Activated CD4-positive, alpha-beta T cell treated with anti-CD3 and anti-CD28 coated beads, Interleukin-2, amount 50 U/mL, for 48 hours (primary cell): ENCODE measurements at places on chromosomes 2 and 18.

DNA sequence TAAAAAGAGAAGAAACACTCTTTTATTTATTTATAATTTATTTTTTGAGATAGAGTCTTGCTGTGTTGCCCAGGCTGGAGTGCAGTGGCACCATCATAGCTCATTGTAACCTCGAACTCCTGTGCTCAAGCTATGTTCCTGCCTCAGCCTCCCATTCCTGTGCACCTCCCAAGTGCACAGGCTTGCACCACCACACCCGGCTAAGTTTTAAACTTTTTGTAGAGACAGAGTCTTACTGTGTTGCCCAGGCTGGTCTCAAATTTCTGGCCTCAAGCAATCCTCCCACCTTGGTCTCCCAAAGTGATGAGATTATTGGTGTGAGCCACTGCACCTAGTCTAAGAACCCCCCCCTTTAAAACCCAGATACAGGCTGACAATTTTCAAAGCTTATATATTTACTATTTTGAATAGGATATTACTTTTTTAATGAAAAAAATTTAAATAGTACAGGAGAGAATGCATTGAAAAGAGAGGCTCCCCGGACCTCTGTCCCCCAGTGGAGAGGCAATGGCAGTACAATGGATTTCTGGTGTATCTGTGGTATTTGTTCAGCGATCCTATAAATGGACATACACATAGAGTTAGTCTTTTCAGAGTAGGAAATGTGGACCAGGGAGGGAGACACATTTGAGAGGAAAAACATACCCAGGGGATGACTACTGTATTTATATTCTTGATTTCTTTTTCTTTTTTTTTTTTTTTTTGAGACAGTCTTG lies 48.1 kb upstream of the CNOT11 start:
- DNase-seq = no peak

GRCh38 chr2:133532919-133533318 lies 35.3 kb downstream of the NCKAP5 start:
- no peak for DNase-seq

GRCh38 chr2:146461068-146461467 lies 1383.8 kb upstream of the ACVR2A start:
- DNase-seq = no peak

DNA sequence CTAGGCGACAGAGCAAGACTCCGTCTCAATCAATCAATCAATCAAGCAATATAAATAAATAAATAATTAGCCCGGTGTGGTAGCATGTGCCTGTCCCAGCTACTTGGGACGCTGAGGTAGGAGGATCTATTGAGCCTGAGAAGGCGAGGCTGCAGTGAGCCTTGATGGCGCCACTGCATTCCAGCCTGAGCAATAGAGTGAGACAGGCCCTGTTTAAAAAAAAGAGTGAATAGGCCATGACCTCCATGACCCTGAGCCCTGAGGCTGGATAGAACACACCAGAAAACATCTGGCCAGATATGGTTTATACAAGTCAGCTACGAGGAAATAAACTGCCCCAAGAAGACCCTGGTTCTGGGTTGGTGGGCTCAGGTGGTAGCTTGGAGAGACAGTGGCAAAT lies 20.4 kb upstream of the SEMA4C start:
- DNase-seq = no peak

DNA sequence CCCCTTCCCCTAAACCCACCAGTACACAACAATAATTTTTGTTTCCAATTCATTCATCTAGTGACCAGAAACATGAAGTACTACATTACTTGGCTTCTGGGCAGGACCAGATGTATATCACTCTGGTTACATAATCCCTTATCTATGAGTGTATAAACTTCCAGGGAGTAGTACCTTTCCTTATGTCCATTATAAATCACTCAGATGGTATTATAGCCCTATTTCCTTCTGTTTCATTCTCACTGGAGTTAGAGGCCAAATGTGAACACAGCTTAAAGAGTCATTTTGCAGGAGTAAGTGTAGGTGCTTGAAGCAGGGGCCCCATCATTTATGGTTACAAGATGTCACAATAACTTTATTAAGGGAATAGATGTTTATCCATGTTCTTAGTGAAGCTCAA lies 894.4 kb upstream of the NXPH2 start:
- no peak for DNase-seq

GRCh38 chr2:60948926-60949579 lies 67.7 kb downstream of the REL start:
- DNase-seq = no peak

GRCh38 chr2:6810961-6811360 lies 54.7 kb downstream of the CMPK2 start:
- DNase-seq = no peak

DNA sequence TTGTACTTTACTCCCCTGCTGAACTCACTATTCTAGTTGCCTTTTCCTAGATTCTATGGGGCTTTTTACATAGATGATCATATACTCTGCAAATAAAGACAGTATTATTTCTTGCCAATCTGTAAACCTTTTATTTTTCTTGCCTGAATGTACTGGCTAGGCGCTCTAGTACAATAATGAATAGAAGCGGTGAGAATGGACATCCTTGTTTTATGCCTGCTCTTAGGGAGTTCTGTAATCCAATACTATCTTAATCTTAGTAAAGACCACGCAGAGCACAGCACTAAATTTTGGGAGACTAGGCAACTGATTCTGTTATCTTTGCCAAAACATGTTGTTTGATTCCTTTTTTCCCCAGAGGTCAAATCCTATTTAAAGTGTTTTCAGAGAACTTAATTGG lies 7.0 kb downstream of the KRCC1 start:
- DNase-seq = no peak

- no peak for DNase-seq
These were observed 8.3 kb downstream of the ZCCHC2 start for GRCh38 chr18:62531078-62531477.

- DNase-seq = no peak
These were observed 5.0 kb upstream of the TET3 start for GRCh38 chr2:73979686-73980085.

GRCh38 chr2:172323861-172324597 lies 103.4 kb upstream of the ITGA6 start:
- DNase-seq = no peak

- no peak for DNase-seq
These were observed 72.2 kb upstream of the B3GNT7 start for GRCh38 chr2:231323316-231323715.

DNA sequence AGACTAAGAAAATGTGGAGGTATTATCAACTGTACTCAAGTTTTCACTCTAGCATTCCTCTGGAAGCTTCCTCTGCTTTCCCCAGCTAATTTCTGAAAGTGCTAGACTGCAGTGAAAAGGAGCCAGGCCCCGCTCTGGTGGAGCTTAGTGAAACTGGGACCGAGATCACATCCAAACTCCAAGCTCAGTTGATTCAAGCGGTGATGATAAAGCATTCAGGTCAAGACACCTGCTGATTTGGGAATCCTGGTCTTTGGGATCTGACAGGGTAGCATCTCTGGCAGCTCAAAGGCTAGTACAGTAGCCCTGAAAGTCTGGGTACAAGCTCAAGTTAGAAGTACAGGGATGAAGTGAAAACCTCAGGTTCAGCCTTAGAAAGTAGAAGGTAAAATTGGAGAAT lies 120.2 kb upstream of the CRIM1 start:
- DNase-seq = no peak

DNA sequence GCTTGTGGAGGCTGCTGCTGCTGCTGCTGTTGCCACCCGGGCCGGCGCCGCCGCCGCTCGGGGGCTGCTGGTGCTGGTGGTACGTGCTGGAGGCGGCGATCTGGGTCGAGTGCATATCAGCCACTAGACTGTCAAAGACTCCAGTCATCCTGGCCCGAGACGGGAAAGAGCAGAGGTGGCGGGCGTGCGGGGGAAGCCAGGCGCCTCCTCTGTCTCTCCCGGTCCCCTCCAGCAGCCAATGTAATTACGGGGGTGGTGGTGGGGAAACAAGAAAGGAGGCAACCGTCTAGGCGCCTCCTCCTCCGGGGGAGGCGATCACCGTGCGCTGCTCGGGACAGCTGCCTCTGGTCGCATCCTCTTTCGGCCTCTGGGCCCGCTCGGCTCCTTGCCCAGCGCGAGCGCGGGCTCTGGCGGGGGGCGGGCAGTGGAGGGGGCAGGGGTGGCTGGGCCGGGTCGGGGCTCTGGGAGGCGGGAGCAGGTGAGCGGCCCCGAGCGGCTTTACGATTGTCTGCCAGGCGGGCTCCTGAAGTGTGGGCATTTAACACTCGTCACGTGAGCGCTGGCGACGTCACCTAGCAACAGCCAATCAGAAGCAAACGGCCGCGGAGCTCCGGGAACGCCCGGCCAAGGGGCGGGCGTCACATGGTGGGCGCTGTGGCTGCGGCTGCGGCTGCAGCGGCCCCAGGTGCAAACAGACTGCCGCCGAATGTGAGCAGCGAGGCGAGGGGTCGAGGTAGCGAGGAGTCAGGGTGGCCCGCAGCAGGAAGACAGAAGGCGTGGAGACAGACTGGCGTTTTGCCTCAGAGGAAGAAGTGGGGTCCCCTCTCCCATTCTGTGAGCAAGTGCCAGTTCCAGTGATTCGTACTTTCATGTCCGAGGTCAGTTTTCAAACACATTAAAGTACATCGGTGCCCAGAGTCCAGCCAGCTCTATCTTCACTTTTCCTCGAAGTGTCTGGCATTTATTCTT lies at the start of gene DLX2:
TSS of gene DLX2 (minus strand) at position 510 of the 969 bp plus-strand sequence. CDS start at position 148, 362 bp downstream.
- peak; percentile 76 for DNase-seq

GRCh38 chr2:11314487-11314886 lies 29.9 kb downstream of the ROCK2 start:
- no peak for DNase-seq

- DNase-seq = no peak
These were observed 310.4 kb upstream of the SYT4 start for GRCh38 chr18:43587538-43588153.

DNA sequence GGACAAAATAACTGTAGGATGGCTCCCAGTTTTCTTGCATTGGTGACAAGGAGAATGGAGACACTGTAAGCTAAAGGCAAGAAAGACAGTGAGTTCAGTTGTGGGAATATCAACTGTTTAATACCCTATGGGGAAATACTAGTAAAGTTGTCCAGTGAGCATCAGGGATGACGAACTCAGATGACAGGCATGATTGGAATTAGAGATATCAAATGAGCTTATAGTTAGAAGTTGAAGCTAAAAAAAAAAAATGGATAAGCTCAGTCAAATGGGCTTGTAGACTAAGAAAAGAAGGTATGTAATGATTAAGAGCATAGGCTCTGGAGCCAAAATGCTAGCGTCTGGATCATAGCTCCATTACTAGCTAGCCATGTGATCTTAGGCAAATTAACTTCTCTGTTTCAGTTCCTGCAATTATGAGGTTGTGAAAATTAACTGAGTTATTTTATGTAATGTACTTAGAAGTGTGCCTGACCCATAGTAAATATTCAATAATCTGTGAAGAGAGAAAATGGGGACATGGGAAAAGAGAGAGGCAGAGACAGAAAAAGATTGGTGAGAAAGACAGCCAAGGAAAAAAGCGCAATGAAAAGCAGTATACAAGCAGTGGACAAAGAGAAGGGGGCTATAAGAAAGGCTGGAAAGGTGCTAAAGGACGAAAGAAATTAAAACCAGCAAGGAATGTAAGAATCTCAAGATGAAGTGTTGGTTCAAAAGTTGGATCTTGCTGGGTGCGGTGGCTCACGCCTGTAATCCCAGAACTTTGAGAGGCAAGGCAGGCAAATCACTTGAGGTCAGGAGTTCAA lies 95.7 kb upstream of the SLC39A10 start:
- no peak for DNase-seq

DNA sequence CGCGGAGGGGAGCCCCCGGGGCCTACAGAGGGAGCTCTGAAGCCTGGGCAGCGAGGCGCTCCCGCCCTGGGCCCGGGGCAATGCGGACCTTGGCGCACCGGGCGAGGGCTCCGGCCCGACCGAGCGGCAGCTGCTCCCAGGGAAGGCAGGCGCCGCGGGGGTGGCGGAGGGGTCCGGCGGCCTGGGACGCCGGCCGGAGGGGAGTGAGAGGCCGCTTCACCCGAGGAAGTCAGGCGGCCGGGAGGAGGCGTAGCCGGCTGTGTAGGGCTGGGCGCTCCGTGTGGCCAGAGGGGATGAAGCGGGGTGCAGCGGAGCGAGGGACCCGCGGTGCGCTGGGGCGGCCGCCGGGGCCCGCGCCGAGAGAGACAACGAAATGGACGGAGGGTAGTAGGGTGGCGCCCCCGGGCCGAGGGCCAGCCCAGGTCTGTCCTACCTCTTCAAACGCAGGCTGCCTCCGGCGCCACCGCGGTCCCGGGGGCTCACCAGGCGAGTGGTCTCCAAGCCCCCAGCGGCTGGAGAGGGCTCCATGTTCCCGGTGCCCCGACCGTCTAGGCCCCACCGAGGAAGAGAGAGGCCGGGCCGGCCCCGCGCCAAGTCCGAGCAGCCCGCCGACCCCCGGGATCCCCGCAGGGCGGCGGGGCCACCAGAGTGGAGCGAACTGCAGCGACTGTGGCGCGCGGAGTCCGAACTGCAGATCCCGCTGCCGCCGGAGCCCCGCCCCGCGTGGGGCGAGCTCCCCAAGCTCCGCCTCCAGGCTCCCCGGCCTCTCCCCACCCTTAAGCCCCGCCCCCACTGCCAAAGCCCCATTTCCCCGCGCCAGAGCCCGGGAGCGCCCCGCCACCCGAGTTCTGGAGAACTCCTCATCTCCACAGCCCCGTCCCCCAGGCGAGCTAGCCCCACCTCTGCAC lies at the start of gene SLC30A3:
TSS of gene SLC30A3 (minus strand) at position 669 of the 908 bp plus-strand sequence. CDS start at position 528, 141 bp downstream.
- DNase-seq = peak; percentile 79

DNA sequence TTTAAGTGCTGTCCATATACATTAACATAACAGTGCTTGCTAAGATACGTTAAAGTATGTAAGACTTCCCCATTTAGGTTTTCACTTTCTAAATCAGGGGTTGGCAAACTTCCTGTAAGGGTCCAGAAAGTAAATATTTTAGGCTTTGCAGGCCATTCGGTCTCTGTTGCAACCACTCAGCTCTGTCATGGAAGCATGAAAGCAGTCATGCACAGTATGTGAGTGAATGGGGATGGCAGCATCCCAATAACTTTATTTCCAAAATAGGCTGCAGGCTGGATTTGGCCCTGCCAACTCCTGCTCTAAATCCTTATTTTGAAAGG lies 128.7 kb downstream of the PLA2R1 start:
- no peak for DNase-seq

DNA sequence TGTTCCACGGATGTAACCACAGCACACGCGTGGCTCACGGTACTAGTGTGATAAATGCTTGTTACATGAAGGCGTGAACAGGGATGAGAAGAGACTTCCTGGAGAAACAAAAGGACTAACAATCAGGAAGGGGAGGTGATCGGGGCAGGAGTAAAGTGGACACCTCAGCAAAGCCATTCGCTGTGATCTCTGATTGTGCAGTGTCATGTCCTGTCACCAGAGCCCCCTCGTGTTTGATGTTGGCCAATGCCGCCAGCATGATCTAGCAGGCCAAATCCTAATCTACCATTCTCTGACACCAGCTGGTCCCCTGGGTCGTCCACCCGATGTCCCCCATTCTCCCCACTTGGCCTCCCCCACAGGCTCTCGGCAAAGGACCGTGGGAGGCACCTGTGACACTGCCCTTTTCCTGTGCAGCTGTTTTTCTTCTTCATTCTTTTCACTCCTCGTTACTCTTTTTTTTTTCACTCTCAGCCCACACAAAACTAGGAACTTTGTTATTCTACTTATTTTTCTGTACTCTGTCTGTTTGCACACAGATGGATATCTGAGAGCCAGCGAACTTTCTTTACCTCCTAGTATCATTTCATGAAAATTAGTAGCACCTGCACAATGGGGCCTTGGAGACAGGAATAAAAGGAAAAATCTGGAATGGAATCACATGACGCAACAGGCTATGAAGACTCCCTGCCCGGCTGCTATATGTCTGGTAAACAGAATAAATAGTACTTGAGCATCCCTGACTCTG lies 146.8 kb downstream of the TGIF1 start:
- DNase-seq = peak; percentile 53
